ENCODE measurements at places on chromosomes 3 and 15.
A peak's percentile ranks its signal among the peaks of the same experiment; 100 is the strongest.

GRCh38 chr3:166456286-166456685, 619.1 kb upstream of the BCHE start:
- ATAC-seq = no peak

DNA sequence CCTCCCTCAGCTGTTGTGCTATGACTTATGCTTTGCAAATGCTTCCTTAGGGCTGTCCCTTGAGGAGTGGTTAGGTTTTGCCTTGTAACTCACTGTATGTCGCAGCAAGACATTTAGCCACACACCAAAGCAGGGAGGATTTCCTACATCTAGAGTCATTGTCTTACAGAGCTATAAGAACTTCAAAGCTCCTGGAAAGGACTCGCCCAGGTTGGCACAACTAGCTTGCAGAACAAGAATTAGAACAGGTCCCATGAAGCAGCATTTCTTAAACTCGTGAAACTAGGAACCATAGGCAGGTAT, 19.4 kb upstream of the ACAP2 start:
- no peak for ATAC-seq

GRCh38 chr3:185207481-185207880, 46.4 kb downstream of the EHHADH start:
- peak; percentile 34 for ATAC-seq

GRCh38 chr3:14957925-14958324, 10.5 kb downstream of the NR2C2 start:
- ATAC-seq = peak; percentile 22

- ATAC-seq = peak; percentile 57
Measured at GRCh38 chr3:157238457-157238856, 78.5 kb upstream of the CCNL1 start.

DNA sequence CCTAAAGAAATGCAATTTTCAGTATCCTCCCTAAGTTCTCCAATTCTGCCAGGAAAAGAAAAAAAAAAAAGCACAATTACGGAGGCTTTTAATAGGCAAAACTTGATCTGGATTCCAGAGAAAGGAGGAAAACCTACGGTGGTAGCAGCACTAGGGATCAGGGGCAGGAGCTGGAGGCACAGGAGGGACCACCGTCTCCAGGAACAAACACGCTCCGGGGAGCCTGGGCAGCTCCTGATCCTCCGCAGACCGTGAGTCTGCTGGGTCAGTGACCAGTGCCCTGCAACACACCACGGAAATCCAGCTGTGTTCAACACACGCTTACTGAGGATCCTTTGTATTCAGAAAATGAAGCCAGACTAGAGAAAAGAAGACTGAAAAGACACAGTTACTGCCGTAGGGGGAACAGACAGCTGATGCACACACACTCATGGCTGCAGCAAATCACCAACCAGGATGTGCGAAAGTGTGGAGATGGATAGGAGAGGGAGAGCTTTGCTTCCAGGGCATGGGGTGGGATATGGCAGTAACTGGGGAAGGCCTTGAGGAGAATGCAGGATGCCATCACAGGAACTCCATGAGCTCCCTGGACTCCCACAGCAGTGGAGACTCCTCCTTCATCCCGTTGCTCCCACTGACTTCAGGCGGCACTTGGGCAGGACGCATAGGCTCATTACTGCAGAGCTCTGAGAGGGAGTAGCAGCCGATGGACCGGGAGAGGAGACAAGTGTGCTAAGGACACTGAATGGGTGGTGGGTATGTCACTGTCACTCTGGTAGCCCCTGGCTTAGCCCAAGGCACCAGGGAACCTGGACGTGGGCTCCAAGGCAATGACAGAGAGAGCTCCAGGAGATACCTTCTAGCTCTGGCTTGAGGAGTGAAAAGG, 167.0 kb downstream of the ATP10A start:
- no peak for ATAC-seq

DNA sequence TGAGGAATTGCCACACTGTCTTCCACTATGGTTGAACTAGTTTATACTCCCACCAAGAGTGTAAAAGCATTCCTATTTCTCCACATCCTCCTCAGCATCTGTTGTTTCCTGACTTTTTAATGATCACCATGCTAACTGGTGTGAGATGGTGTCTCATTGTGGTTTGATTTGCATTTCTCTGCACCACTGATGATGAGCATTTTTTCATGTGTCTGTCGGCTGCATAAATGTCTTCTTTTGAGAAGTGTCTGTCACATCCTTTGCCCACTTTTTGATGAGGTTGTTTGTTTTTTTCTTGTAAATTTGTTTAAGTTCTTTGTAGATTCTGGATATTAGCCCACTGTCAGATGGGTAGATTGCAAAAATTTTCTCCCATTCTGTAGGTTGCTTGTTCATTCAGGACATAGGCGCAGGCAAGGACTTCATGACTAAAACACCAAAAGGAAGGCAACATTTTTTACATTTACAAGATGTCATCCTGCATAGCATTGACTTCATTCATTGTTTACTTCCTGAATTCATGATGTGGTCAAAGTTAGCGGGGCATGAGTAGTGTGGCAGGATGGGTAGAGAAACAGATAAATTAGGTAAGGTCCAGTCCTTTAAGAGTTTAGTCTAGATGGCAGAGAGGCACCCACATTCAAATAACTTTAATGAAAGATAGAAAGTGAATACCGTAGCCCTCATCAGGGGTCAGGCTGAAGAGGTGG, 45.1 kb upstream of the LPP start:
- no peak for ATAC-seq

- ATAC-seq = peak; percentile 86
Measured at GRCh38 chr15:62403164-62403809, 238.2 kb upstream of the C2CD4B start.

DNA sequence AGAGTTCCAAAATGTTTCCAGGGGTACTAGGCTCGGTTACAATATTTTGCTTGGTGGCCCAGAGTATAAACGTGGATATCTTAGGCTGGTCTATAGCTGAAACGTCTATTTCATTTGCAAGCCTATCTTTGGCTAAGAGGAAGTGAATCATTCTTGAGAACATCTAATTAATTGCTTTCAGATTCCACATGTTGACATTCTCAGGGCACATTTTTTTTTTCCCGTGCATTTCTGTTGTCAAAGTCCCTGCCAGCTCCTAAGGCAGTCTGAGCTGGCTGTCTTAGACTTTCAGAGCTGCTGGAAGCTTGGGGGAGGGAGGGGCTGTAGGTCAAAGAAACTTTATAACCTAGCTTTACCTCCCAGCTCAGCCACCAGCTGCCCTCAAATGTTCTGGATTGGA, 23.2 kb upstream of the LAMP3 start:
- ATAC-seq = peak; percentile 82

- ATAC-seq = no peak
Measured at GRCh38 chr3:72380711-72381493, 467.3 kb downstream of the SHQ1 start.

GRCh38 chr15:27057904-27058645, 87.1 kb downstream of the GABRG3 start:
- no peak for ATAC-seq

GRCh38 chr3:156293566-156293965, 173.2 kb downstream of the KCNAB1 start:
- ATAC-seq = peak; percentile 36

DNA sequence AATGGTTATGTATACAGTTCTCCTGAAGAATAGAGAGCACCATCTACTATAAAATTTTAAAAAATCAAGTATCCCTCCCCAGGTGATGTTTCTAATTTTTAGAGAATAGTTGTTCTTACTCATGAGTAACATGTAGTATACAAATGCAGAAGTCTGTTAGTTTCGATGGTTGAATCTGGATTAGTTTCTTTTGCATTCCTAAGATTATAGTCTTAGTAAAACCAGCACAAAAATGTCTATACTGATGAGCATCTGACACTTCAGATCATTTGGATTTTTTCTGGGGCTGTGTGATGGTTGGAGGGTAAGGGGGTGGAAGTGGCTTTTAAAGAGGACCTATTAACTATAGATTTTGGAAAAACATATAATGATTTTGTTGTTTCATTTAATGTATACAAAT, 167.3 kb upstream of the SGO1 start:
- no peak for ATAC-seq

DNA sequence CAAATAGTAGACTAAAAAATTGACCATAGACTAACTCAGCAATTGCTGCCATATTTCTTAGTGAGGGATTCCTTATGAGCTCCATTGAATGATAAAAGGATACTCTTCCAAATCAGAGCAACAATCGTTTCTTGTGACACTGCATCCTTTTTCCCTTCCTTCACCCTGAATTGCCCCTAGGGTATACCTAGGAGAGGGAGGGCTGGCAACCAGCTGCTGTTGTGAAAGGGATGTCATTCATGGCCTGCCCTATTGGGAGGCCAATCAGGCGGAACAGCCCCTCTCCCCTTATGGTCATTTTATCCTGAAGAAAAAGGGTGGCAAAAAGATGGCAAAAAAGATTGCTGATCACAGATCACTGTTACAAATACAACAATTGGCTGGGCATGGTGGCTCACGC, 26.3 kb downstream of the B3GNT5 start:
- no peak for ATAC-seq

Data from SK-N-SH treated with all-trans-retinoic acid at 6 μM for 48 hours (cell line).